ENCODE measurements at places on chromosomes 1 and 21.

- no peak for DNase-seq
Observed at GRCh38 chr1:228150120-228150460, 360 bp downstream of the GJC2 start.

GRCh38 chr1:113912594-113913311 lies 7.6 kb downstream of the DCLRE1B start:
- no peak for DNase-seq

DNA sequence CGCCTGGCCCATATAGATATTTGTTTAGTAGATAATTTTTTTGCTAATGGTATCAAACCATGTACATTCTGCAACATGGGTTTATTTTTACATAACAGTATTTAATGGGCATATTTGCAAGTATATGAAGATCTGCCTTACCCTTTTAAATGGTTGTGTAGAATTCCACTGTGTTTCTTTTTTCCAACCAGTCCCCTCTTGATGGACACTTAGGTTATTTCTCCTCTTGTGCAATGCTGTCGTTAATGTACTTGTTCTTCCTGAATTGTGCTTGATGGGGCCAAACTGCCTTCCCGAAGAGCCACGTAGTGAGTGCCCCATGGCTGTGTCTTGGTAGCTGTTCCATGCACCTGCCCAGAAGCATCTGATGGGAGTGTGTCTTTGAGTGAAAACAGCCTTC lies 39.4 kb upstream of the EFHD2 start:
- DNase-seq: no peak

DNA sequence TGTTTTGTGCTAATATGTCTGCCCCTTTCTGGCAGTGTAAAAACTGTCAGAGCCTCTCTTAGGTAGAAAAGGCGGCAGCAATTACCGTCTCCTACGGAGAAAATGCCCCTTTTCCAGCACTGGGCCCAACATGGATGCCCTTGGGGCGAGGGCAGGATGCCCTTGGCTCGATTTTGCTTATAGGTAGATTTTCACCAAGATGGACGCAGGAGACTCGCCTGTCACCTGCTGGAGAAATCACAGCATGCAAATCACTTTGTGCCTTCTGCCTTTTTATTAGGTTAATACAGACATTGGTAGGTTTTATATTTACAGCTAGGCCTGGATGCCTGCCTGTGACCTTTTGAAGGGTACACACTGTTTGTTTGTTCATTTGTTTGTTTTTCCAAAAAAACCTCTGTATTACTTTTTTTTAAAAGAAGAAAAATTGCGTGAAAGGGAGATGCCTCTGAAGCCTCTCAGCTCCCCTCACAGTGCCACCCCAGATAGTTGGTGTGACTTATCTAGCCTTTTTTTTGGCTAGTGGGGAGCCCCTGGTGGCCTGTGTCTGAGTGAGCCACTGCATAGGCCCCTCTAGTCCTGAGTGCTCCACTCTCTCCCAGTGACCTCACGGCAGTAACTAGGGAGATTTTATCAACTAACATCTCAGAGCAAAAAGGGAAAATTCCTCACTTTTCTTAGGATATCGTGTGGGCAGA lies 2.5 kb downstream of the ATP1B1 start:
- DNase-seq: no peak

DNA sequence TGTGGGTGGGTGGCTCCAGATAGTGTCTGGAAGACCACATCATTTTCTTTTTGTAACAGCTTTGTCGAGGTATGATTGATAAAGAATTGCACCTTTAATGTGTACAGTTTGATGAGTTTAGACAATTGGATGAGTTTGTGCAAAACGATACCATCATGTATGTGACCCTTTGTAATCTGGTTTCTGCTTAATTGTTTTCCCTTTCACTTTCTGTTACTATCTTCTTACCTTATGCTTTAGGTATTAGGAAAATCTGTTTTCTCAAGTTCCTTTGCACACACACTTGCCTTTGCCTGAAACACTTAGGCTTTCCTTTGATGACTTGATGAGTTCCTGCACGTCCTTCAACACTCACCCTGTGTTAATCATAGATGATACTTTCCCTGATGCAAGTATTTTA lies 6.8 kb downstream of the OR10Z1 start:
- DNase-seq: no peak

DNA sequence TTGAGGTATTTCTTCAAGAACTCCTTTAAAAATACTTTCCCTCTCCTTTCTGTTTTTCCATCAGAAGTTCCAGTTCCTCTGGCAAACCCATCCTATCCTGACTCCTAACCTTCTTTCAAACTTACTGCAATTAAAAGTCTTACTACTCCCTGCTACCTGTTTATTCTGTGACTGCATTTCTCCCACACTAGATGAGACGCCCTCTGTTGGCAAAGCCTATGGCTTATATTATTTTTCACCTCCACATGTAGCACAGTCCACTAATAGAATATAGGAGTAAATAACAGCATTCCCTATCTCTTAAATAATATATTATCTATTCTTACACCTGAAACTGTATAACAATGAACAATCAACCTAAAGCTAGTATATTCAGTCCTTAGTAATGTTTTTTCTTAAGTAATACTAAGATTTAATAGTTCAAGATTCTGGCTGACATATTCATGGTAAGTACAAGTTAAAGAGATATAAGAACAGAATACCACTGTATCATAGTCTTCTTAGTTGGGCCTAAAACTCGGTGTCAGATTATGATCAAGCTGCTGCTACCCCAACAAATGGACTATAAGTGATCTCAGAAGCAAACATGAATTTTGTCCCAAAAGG lies 54.8 kb downstream of the RAB3GAP2 start:
- no peak for DNase-seq

DNA sequence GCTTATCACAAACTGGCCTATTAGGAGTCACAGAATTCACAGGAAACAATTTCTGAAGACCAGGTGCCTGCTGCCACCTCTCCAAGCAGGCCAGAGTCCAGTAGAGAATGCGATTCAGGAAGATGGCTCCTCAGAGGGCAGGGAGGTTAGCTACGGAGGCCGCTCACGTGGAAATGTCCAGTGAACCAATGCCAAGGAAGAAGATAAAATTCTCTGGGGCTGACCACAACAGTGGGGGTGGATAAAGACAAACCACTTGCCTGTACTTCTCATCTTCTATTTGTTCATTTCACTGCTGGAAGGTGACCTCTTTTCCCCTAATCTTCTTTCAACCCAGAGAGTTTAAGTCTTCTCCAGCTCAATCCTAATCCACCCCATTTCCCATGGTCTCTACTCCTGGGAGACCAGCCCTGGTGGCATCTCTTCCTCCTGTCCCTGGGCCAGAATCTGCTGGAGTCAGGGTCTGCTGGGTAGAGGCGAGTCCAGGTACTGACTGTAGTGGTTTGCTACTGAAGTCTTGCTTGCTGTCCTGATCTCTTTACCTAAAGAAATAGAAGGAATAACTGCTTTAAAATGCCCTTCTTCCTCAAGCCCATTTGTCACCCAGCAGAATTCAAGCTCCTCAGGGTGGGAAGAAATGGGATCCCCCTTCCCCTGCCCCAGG lies 3.2 kb downstream of the PSRC1 start:
- DNase-seq: no peak

DNA sequence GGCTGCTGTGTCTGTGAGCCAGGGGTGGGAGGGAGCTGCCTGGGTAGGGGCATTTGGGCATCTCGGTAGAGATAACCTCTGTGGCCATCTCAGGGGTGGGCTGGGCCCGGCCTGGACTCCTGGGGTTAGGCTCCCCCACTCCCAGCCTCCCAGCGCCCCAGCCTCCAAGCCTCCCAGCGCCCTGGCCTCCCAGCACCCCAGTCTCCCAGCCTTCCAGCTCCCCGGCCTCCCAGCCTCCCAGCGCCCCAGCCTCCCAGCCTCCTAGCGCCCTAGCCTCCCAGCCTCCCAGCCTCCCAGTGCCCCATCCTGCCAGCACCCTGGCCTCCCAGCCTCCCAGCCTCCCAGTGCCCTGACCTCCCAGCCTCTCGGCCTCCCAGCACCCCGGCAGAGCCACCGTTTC lies 85.1 kb upstream of the TTC34 start:
- no peak for DNase-seq

DNA sequence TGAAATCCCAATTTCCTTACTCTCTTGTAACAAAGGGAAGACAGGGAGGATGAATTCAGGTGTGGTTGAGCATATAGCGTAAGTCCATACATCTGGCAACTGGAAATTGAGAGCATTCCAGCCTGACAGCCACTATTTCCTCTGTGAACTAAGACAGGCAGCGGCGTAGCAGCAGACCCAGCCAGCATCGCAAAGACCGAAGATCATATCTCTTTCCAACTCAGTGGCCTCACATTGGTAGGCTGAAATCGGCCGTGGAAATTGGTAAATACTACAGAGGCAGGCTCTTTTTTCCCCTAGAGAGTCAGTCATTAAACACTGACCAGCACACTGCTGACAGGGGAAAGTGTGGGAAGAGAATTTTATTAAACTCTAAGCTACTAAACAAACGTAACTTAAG lies 43.4 kb downstream of the TARBP1 start:
- no peak for DNase-seq

- DNase-seq: no peak
Observed at GRCh38 chr1:67642629-67643028, 42.4 kb upstream of the GADD45A start.

DNA sequence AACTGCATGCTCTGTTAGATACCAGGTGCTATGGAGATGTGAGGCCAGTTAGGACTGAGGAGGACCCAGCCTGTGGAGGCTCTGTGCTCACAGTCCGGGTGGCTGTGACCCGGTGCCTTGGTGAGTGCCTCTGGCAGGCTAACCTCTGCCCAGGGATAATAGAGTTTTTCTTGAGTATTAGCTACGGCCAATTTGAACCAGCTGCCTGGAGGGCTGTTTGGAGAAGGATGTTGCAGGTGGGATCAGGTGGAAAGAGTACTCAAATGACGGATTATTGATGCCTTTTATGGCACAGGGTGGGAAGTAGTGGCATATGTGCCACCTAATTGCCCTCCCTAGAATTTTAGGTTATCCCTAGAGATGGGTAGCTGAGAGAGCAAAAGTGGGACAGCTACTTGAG lies 182.7 kb downstream of the GRIK3 start:
- no peak for DNase-seq

DNA sequence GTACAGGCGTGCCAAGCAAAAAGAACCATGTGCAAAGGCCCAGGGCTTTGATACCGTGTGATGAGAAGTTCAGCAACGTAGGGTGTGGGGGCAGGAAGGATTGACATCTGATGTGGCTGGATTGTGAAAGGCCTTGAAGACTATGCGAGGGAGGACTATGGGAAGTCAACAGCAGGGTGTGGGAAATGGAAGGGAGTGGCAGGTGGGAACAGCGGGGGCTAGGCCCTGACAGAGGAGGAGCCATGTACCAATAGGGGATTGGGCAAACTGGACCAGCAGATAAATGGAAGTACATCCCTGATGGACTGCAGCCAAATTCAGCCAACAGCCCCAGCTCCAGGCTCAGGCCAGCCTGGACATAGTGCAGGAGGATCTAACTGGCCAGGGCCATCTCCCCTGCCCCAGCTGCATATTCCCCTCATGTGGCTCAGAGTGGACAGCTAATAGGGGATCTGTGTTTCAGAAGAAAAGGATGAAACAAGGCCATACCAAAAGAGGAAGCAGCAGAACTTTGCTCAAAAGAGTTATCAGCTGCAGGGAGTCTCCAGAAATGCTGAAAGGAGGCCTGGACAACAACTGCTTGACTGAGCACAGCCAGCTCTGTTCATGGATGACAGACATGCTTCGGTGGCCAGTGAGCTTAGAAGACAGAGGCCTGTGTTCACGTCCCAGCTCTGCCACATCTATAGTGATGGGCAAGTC lies 140.2 kb upstream of the SGIP1 start:
- no peak for DNase-seq

DNA sequence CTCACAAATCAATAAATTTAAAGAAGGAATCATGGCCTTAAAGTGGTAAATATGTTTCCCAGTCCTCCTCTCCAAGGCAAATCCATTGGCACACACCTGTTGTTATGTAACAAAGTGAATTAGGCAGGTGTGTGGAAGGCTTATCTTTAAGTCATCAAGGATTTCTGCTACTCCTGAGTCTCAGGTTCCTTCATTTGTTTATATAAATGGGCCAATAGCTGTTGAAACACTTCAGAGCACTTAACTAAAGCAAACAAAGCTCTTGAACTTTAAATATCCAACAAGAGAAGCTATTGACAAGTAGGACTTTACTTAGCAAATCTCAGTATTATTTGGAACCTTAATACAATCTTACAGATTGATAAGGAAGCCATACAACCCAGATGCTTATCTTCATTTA lies 99.3 kb upstream of the ESRRG start:
- DNase-seq: no peak

- DNase-seq: no peak
Observed at GRCh38 chr1:40944841-40945430, 34.6 kb upstream of the CTPS1 start.

DNA sequence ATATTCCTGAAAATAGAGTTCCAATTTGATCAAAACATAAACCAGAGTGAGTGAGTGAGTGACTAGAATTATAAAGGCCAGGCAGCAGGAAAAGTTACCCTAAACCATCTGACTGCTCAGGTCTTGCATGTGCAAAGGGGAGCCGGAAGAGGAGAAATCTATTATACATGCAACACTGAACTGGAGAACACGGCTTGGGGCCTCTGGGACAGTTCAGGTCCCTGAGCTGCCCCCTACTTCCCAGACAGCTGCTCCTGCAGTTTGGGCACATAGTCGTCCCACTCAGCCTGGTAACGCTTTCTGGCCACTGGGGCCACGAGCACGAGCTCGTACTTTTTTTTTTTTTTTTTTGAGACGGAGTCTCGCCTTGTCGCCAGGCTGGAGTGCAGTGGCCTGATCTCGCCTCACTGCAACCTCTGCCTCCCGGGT lies 40.1 kb downstream of the PTPRC start:
- DNase-seq: no peak

GRCh38 chr1:48470481-48470855 lies 1.5 kb downstream of the SPATA6 start:
- no peak for DNase-seq

GRCh38 chr1:110058591-110058990 lies 11.9 kb downstream of the ALX3 start:
- no peak for DNase-seq

GRCh38 chr1:24657781-24658180 lies 14.7 kb downstream of the SRRM1 start:
- no peak for DNase-seq

DNA sequence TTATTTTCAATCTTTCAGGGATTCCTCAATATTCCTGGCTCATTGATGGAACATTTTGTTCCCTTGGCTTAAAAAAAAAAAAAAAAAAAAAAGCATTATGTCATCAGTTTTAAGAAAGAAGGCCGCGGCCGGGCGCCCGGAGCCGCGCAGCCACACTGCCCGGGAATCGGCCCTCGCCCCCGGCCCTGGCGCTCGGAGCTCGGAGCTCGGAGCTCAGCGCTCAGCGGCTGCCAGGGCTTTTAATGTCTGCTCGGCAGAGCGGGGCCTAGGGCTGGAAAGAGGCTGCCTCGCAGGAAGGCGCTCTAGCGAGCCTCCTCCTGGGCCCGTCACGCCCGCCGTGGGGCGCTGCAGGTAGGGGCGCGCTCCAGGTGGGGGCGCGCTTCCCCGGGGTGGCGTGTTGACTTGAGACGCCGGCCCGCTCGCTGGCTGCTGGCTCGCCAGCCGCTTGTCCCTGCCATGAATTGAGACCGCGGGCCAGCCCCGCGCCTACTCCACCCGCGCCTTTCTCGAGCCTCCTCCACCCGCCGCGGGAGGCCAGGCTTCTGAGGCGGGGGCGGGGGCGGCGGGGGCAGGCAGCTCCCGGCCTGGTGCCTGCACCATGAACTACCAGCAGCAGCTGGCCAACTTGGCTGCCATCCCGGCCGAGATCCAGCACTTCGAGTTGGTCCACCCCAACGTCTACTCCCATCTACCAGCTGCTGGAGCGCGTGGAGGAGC lies 5.4 kb upstream of the TDRD5 start:
- no peak for DNase-seq

- DNase-seq: no peak
Observed at GRCh38 chr1:160108888-160109662, 6.5 kb upstream of the ATP1A2 start.

Data from T-helper 22 cell (primary cell).